ENCODE measurements at places on chromosomes 2 and 18.

DNA sequence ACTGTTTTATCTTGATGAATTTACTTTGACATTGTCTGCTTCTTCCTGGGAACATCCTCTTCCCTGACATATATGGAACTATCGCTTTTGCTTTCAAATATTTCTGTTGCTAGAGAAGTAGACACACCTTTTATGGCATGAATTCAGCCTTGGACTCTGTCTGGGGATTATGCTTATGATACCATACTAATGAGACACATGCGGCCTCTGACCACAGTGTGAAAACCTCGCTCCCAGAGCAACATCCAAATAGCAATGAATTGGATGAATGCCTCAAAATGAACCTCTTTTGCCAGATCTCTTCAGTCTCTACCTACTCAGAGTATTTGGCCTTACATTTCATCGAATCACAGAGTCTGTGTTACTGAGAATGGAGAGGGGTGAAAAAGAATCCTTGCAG, 70.9 kb downstream of the PIEZO2 start:
- no peak for DNase-seq

GRCh38 chr2:222203041-222203440, 95.8 kb downstream of the PAX3 start:
- DNase-seq = no peak

DNA sequence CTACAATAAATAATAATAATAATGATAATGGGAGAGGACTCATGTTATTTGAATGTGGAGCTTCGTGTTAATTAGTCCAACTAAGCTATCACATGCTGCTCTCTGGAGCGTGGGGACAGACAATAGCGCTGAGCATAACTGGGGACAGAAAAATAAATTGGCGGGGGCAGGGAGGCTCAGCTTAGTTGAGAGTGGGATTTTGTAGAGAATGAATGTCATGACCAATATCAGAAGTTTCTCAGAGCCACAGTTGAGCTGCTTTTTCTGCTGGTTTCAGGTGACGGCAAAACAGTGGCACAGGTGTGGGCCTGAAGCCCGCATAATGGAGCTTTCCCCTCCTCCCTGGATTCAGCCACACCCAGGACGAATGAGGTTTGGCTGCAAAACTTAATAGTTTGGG, 111.1 kb upstream of the CAB39 start:
- no peak for DNase-seq

DNA sequence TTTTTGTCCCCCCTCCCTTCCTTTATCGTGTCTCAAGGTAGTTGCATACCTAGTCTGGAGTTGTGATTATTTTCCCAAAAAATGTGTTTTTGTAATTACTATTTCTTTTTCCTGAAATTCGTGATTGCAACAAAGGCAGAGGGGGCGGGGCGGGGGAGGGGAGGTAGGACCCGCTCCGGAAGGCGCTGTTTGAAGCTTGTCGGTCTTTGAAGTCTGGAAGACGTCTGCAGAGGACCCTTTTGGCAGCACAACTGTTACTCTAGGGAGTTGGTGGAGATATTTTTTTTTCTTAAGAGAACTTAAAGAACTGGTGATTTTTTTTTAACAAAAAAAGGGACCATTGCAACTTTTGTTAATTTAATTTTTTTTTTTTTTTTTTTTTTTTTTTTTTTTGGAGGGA, 2.1 kb downstream of the SOX11 start:
- no peak for DNase-seq

DNA sequence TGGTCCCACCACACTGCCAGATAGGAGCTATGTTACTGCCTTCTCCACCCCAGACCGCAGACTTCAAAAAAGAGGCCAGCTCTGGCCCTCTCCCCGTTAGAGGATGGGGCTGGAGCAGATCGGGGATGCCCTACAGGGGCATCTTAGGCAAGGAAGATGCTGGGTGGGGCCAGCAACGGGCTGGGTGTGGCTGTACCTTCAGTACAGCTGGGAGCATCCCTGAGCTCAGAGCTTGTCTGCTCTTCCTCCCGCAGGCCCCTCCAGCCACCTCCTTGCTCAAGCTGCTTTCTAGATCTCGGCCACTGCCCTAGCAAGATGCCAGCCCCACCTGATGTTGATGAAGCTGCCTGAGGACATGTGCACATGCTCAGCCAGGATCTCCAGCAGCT, 9.8 kb downstream of the PTPRN start:
- DNase-seq = no peak

- no peak for DNase-seq
These were observed 20.9 kb upstream of the DNMT3A start for GRCh38 chr2:25362434-25363145.

GRCh38 chr18:76130845-76131244, 364.2 kb downstream of the ZNF516 start:
- no peak for DNase-seq

GRCh38 chr2:100174026-100174431, 31.6 kb upstream of the AFF3 start:
- DNase-seq = no peak

- DNase-seq = no peak
These were observed 1441.9 kb upstream of the ZEB2 start for GRCh38 chr2:145961846-145962245.

DNA sequence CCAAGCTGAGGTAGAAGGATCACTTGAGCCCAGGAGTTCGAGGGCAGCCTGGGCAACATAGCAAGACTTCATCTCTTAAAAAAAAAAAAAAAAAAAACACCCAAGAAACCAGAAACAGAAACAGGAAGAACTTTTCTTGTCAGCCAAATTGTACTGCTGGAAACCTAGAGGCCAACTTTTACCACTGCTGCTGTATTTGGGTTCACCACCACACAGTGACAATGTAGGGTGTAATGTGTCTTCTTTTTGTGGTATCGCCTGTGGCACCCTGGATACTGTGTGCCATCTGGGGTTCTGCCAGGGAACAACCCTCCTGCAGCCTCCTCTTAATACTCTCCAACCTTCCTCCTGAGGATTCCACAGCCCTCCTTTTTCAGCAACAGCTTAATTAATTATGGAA, 72.6 kb downstream of the STK39 start:
- no peak for DNase-seq

- no peak for DNase-seq
These were observed 351.6 kb downstream of the PTPRM start for GRCh38 chr18:7918701-7919100.

GRCh38 chr18:75234901-75235300, 24.3 kb downstream of the TSHZ1 start:
- DNase-seq = no peak

DNA sequence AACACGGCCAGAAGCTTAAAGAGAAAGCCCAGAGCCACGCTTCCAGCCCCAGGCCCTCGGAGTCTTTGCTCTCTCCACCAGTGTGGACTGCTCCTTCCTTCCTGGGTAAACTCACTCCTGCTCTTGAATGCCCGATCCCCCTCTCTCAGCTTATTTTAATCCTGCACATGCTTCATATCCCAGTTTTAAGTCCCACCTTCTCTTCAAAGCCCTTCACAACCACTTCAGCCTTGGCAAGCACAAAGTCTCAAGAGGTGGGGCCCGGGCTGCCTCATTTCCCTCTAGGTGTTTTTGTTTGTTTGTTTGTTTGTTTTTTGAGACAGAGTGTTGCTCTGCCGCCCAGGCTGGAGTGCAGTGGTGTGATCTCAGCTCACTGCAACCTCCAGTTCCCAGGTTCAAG, 21.6 kb upstream of the CREG2 start:
- no peak for DNase-seq

DNA sequence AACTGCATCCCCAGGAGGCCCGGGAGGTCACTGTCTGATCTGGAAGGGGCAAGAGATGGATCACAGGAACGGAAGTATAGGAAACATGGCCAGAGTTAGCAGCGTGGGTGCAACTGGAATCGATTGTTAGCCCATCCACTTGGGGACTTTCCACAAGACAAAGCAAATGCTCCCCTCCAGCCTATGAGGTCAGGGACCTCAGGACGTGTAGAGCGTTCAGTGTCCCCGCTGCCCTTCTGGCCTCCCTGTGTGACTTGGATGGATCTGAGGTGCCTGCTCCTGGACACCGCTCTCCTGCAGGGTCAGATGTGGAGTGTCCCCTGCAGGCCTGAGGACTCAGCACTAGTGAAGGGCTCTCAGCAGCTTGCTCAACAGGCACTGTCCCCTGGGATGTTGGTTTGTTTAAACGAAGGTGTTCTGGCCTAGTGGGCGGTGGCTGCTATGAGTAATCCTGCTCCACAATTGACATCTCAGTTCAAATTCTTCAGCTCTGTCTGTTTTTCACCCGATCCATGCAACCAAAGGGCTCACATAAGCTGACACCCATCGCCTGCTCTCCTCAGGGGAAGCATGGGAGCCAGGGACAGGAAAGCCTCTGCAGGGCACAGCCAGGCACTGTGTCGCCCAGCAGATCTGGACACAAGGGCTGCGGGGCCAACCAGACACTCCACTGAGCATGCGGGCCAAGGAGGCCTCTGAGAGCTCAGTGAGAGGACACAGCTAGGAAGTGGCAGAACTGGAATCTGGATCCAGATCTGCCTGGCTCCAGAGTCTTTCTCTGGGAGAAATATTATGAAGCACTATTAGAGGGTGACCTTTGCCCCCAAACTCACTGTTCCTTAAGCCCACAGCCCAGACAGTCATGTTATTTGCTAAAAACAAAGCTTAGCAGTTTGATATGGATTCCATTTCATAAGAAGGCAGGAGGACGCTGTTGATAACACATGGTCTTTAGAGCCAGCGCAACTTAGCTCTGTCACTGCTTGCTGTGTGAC, 78.5 kb downstream of the RHOB start:
- no peak for DNase-seq

GRCh38 chr18:76565238-76566173, 70.5 kb upstream of the ZNF516 start:
- DNase-seq = peak; percentile 77

GRCh38 chr18:40055262-40055661, 1899.8 kb upstream of the PIK3C3 start:
- no peak for DNase-seq

DNA sequence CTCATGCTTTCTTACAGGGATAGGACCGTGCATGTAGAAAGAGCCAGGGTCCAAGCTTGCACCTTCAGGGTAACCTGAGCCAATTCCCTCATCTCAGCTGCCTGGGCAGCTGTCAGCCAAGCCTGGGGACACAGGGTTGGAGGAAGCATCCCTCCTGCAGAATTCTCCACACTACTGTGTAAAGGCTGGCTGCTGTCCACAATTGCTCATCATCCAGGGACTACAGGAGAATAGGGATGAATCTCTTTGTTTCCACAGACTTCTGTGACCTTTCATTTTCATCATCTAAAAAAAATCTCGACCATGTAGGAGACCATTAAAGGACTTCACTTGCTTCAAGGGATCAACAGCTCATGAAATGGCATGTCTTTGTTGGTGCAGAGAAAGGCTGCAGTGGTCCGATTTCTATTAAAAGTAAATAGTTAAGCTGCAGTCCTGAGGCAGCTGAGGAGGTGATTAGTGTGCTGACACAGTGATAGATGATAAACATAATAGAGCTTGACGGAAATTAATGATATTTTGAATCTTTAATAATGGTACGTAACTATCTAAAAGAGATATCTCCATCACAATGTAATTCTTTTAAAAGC, 74.4 kb upstream of the COPS8 start:
- DNase-seq = no peak

DNA sequence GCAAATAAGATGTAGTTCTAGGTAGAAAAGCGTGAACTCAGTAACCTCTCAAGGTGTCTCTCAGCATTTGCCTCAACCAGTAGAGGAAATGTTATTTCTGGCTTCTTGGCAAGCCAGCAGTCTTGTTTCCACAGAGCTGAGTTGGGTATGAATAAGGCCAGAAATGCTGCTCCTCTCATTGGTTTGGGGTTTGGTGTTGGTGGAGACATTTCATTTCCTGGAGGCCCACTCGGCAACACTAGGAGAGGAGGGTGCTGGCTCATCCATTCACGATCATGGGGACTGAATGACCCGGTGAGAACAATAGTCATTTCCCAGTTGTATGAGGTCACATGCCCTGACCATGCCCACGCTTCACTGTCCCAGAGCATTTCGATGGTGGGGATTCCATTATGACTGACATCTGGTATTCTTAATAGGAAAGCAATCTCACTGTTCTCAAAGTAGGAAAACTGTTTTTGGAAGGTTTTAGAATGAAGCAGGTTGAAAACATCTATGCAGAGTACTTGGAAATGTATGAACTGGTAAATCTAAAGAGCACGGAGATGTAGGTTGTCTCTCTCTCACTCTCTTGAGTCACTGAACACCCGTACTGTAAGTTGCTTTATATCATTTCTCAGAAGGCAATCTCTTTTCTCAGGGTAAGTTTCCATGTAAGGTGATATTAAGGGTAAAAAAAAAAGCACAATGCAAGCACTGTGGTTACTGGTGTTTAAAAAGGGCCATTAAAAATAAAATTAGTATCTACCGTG, 37.1 kb upstream of the CTLA4 start:
- DNase-seq = no peak

DNA sequence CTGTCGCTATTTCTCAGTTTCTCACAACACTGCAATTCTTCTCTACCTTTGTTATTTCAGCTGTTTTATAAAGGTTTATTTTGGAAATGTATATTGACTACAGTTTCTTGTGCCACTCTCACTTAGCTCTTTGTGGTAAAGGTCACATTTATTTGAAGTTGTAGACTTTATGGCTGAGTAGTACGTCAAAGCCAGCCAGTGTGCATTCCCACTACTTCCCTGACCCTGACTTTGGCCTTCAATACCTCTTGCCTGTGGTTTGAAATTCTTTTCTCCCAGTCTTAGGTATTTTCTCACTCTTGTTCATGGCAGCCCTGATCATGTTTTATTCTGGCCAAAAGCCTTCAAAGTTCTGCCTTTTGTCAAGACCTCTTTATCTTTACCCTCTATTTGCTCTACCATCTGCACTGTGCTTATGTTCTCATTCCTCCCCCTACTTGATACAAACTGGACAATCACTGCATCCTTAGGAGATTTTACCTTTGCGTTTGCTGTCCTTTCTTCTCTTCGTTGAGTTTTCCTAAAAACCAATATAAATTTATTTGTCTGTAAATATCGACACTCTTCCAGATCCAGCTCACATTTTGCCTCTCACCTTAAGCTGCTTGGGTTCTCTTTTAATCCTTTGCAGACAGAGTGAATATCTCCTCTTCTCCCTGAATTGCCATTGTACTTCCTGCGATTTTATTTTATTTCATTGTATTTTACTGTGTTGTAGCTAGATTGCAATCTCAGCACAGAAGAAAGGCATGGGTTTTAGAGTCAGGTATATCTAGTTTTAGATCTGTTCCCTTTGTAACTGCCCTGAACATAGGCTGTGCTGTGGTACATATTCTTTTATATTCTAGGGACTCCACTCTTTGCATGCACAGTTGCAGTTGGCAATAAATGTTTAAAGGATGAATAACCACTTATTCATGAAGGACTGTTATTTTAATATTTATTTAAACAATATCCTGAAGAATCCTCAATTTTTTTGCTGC, 31.2 kb downstream of the GULP1 start:
- DNase-seq = no peak

GRCh38 chr2:70121627-70122372, 34.5 kb downstream of the PCBP1 start:
- DNase-seq = no peak

DNA sequence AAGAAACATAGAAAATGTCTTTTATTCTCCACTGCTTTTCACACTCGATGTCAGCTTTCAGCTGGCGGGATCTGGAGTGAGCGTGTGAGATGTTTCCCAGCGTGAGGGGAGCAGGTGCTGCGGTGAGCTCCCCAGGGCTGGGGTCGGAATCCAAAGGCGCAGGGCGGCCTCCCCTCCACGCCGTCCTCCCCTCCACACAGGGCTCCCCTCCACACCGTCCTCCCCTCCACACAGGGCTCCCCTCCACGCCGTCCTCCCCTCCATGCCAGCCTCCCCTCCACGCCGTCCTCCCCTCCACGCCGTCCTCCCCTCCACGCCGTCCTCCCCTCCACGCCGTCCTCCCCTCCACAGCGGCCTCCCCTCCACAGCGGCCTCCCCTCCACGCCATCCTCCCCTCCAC, 26.9 kb upstream of the KCNG2 start:
- DNase-seq = no peak

GRCh38 chr2:26848336-26849055, 564 bp downstream of the DPYSL5 start:
- DNase-seq = no peak
